ENCODE measurements at places on chromosomes 12 and 14.

GRCh38 chr12:91947459-91947858 is 198.2 kb downstream of the BTG1 start:
- no peak for DNase-seq

DNA sequence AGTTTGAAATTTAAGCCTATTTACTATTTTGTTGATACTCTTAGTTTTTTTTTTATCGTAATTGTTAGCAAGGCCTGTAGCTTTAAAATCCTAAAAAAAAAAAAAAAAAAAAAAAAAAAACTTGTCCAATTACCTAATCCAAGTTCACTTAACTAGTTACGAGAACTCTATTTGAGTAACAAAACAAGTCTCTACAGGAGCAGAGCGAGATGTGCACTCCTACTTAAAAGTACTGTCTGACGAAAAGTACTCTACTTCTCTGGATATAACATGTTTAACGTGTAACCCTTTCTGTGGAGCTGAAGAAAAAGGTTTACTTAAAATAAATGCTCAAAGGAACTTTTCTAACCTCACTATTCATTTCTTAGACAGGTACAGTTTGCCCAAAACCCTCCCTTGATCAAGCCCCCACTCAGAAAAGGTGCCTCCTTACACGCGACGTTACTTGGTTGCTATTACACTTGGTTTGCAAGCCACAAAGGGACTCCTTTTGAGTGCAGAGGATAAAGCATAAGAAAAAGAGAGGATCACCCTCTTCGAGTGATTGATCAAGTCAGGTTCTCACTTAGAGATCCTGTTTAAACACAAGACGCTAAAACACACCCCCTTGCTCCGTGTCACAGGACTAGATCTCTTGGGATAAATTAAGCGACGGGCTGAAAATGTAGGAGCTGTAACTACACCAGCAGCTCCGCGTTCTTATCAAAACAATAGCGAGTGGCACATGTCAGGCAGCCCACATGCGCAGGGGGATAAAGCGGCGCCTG is 2.2 kb downstream of the BAZ1A start:
- DNase-seq = peak; percentile 2

GRCh38 chr12:91991399-91992187 is 154.1 kb downstream of the BTG1 start:
- DNase-seq = no peak

DNA sequence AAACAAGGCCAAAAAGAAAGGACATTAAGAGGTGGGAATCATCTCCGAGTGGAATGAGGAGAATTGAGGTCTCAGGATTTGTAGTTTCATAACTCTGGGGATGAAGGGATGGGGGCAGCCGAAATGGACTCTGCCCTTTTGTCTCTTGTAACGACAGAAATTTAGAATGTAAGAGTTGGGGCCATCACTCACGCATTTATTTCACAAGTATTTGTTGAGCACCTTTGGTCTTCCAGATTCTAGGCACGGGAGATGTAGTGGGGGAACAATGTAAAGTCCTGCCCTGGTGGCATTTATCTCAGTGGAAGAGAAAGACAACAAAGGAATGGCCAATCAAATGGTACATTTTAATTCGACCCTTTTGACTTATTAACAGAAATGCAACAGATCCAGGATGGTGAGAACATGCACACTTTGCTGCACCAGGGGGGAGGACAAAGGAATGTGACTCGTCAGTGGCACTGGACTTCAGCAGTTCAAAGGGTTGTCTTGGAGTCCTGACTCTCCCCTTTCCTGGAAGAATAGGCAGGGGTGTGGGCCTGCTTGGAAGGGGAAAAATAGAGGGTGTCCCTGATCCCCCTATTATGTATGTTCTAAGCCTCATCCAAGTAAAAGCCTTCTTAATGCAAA is 102.0 kb downstream of the TMEM30B start:
- DNase-seq = no peak

DNA sequence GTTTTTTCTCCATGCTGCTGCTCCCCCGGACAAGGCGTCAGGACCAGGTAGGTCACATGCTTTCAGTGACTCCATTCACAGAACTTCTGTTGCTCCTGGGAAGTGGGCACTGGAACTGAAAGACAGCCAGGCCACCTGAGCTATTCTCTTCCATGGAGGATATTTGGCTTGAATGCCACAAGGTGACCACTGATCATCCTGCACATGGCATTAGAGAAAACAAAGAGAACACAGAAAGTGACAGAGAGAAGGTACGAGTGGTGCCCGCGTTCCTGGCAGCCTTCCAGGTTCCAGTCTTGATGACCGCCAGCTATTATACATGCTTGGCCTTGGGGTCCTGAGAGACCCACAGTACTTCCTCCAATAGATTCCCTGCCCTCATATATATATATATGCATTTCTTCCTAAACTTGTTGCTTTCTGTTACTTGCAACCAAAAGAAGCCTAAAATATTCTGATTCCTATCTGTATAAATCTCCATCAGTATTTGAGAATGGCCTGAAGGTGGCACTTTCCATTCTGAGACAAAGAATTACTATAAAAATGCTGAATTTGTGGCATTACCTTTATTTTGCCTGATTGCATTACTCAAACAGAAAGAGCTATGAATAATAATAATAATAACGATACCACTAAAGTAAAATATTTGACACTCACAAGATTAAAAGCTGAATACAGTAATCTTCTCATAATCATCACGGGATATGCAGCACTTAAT is 174.9 kb downstream of the FOXN3 start:
- DNase-seq = no peak
